ENCODE measurements at places on chromosomes 3 and 15.

DNA sequence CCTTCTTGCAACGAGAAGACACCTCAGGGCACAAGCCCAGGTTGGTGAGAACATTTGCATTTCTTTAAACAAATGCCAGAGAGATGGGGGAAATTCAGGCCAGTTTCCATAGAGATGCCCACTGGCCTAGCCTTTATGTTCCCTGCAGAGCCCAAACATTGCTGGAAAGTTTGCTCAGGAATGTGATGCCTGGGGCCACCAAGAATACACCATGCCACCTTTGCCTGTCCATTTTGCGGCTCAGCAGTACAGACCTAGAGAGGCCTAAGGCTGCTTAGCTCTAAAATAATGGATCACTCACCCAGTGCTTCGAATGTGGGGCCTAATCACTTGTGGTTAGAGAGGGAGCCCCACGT is 210.0 kb downstream of the RPLP1 start:
- no peak for DNase-seq

DNA sequence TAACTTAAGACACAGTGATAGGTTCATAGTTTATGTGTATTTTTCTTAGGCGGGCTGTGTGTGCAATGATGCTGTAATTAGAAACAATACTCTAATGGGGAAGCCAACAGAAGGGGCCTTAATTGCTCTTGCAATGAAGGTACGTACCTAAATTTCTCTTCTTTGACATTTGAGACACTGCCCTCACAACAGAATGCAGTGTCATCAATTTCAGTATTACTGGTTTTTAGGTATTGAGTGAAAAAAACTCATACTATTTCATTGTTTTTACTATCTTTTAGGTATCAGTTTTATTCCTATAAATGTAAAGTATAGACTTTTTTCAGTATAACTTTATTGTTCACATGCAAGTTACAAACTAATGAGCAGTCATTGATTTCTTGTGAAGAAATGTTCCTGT is 59.3 kb downstream of the ASTE1 start:
- no peak for DNase-seq

DNA sequence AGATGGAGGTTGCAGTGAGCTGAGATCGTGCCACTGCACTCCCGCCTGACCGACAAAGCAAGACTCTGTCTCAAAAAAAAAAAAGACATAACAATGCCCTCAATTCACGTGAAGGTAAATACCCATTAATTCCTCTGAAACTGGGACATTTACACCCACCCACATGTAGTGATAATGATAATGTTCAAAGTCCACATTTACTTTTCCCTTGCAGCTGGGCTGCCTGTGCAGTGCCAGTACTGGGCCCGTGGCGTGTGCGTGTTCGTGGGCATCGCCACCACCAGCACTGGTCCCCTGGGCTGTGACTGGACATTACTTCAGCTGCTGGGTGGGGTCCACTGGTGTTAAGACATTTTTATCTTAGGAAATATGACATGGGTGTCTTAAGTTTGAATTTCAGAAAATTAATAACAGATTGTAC is 123.6 kb downstream of the SLC25A26 start:
- DNase-seq, result no peak

DNA sequence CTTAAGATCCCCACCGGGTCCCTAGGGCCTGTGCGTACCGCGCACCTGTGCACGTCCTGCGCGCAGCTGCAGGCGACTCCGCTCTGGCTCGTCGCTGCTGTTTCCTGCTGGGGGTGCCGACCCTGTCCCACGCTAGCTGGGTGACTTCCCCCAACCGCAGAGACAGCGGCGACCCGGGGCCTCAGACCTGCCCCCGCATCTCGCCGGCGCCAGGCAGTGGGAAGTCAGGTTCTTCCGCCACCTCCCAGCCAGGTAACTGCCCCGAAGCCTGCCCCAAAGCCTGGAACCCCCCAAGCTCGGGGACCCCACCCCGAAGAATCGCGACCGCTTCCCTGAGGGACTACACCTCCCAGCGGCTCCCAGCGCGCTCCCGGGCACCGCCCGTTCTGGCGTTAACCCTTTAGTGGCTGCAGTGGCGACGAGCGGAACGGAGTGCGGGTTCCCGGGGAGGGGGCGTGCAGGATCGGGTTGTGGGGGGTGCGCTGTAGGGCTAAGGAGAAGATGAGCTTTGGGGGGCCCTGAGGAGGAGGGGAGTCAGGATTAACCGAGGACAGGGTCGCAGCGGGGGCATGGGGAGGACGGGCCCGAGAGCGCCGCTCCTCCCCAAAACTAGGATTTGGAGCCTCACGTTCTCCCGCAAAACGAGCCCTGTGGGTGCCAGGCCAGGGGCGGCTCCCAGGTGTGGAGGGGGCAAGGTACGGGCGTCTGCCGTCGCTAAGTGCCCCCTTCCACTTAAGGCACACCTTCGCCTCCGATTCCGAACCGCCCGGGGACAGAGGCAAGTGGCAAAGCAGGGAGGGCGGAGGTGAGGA is 589 bp downstream of the NEIL1 start:
- DNase-seq, result no peak

DNA sequence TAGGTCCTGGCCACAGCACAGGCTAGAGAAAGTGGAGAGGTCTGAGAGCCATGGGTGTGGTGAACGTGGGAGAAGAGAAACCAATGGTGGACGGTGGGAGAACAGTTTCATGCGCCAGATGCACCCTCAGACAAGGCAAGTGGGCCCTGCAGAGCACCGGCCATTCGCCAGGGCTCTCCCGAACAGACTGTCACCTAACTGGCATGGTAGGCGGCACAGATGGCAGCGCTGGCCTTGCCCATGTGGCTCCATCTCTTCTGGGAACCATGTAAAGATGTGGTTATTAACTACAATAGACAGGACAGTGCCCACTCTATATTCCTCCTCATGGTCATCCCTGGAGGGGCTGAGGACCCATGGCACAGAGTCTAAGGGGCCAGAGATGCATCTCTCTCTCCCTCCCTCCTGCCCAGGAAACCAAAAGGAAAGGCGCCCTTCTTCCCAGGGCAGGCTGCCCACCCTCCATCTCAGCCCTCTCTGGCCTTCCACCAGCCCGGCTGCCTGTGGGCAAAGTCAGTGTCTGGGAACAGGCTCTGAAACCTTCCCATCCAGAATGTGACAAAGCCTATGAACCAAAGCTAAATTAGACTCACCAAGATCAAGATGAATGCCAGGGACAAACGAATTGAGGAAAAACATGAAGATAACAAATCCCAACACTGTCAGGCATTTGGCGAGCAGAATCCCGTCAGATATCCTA is 147.8 kb downstream of the OCA2 start:
- DNase-seq, result no peak

DNA sequence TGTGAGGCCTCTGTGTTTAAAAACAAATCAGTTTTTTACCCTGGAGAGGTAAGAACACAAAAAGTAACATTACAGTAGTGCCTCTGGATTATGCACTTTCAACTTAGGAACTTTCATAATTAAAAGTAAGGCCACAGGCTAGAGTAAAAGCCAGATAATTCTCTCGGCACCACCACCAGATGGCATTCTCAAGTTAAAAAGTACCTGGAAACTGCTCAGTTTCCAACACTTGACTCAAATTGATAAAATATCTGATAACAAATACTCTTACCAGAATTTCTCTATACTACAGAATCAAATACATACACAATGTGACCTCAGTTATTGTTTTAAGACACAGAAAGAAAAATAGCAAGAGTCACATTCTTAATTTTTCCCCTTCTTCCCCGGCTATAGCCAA is 19.9 kb downstream of the SPICE1 start:
- peak; percentile 40 for DNase-seq

GRCh38 chr3:66452303-66453011 is 48.4 kb downstream of the LRIG1 start:
- no peak for DNase-seq

- DNase-seq, result no peak
Observed at GRCh38 chr3:126308394-126309125, 48.6 kb downstream of the KLF15 start.

DNA sequence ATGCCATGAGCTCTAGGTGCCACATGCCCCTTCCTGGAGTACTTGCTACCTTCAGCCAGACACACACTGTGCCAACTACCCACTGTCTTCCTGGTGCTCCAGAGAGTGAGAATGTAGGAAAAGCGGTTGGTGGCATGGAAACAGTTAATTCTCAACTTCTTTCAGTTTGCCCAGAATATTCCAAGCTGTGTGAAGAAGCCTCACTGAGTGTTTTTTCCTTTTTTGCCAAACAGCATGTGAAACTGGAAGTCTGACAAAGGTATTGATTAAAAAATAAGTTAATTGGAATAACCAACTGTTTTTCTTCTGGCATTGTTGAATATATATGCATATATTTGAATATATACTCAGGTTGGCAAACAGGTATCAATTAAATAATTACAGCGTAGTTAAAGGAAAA is 52.8 kb downstream of the LRRC3B start:
- no peak for DNase-seq

DNA sequence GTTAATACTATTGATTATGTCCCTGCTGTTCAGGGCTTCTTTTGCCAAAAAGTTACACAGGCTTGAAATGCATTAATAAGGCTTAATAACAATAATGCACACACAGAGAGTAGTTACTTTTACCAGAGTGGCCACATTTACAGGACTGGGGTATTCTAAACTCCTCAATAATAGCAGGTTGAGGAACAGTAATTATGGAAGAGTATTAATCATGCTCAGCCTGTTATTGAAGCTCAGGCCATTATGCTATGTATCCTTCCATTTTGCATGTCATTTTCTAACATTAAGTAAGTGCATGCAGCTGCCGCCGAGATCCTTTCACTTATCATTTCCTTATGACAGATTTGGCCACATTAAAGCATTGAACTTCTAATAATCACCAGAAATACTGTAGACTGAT is 5.7 kb downstream of the ARRDC4 start:
- DNase-seq, result no peak

GRCh38 chr3:72141264-72141663 is 356.3 kb upstream of the PROK2 start:
- no peak for DNase-seq

DNA sequence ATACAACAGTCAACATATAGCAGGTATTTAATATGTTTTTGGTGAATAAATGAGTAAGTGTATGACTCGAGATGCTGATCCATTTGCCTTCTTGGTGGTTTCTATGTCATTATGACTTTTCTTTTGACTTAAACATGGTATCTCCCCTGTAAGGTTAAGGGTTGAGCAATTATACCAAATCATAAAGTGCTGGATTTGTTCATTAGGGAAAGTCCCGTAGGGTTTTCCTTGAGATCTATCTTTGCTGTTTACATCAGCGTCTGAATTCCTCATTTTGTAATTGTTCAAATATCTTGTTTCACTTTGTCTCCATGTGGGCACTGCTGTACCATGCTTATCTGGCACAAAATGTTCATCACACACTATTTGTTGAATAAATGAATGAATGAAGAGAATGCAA is 562.6 kb downstream of the EDEM1 start:
- no peak for DNase-seq

GRCh38 chr3:168058481-168058880 is 37.2 kb downstream of the GOLIM4 start:
- no peak for DNase-seq

DNA sequence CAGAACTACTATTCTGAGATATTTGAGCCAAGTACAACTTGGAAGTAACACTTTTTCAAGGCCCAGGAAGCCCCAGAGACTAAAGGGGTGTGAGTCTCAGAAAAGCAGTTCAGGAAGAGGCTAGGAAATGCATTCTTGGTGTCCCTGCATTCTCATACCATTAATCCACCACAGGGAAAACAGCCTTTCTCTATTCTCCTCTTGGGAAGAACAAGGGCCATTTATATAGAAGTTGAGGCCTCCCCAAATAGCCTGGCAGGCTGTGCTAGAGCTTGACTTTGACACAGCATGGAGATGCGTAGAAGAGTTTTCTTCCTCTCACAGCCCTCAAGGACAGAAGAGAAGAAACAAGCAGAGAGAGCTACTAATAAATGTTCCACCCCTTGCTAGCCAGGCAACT is 5.5 kb upstream of the NR2C2 start:
- DNase-seq, result no peak

- DNase-seq, result no peak
Observed at GRCh38 chr15:70234256-70234905, 136.7 kb upstream of the TLE3 start.

- DNase-seq, result no peak
Observed at GRCh38 chr15:45123397-45123796, 6.3 kb downstream of the DUOXA1 start.

GRCh38 chr3:105868742-105869530 is at the start of gene CBLB:
Gene CBLB (minus strand): TSS chr3:105869012. CDS start chr3:105867577, 1,435 bp downstream.
- peak; percentile 87 for DNase-seq

GRCh38 chr15:57861815-57862586 is 155.5 kb downstream of the POLR2M start:
- DNase-seq, result no peak

DNA sequence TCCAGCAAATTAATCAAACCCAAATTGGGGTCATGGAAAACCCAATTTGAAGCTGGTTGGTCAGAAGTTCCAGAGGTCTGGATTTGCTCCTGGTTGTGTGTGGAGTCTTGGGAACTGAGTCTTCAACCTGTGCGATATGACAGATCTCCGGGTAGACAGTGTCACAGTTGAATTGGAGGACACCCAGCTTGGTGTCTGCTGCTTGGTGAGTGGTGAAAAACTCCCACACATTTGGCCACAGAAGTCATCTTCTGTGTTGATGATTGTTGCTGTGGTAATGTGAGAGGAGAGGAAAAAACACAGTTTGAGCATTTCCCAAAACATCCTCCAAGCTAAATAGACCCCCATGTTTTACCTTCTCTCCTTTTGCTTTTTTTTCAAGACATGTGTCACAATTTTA is 218.1 kb downstream of the TP63 start:
- DNase-seq, result no peak

DNA sequence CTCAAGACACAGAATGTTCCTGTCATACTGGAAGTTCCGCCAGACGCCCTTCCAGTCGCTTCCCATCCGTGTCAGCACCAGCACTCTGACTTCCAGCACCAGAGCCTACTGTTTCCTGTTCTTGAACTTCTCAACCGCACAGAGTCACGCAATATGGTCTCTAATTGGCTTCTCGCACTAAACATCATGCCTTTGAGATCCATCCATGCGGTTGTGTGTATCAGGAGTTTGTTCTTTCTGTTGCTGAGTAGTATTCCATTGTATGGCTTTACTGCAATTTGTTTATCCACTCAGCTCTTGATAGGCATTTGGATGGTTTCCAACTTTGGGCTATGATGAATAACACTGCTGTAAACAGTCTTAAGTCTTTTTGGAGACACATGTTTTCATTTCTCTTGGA is 112.1 kb downstream of the LRRK1 start:
- DNase-seq, result no peak

DNA sequence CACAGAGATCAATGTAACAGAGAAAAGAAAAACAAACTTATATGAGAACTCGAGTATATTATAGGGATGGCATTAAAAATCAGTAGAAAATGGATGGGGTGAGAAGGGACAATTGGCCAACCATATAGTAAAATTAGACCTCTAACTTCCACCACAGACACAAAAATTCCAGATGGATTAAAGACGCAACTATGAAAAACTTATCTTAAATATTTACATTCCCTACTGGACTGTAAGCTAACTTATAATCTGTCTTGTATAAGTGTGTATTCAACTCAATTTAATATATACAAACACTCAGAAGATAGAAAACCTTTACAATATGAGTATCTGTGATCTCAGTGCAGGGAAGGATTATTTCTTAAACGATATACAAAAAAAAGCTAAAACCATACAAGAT is 3.0 kb downstream of the MFAP1 start:
- DNase-seq, result no peak

- no peak for DNase-seq
Observed at GRCh38 chr15:89971592-89971997, 29.5 kb upstream of the ZNF710 start.

Data from hematopoietic multipotent progenitor cell treated with erythropoietin and hydrocortisone succinate and interleukin-3 and kit ligand, for 17 days (in vitro differentiated cells).